Type B pancreatic cell (in vitro differentiated cells): ENCODE measurements at places on chromosomes 12 and 14. TPM values are rescaled to one million over a fixed set of nuclear protein-coding genes. Genes with fewer than 3 reads are reported as not detected.

The MIP gene
- total RNA-seq, result not detected in 2 replicates

GRCh38 chr14:71264260-71264659 is 357.0 kb downstream of the PCNX1 start:
- DNase-seq, result no peak

DNA sequence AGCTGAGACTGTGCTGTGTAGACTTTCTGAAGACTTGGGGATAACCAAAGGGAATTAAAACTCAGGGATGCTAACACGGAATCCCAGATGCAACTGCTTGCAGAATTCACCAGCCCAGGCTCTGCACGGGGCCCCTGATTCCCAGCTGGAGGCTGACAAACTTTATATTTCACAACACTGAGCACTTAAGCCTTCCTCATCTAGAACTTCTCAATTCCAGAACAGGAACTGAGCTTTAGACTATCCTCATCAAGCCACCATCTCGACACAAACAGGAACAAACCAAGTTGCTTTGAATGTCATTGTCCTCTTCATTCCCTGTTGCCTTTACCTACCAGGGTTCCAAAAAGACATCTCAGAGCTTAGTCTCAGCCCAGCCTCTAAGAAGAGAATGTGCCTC is 22.2 kb downstream of the CCDC63 start:
- no peak for DNase-seq

DNA sequence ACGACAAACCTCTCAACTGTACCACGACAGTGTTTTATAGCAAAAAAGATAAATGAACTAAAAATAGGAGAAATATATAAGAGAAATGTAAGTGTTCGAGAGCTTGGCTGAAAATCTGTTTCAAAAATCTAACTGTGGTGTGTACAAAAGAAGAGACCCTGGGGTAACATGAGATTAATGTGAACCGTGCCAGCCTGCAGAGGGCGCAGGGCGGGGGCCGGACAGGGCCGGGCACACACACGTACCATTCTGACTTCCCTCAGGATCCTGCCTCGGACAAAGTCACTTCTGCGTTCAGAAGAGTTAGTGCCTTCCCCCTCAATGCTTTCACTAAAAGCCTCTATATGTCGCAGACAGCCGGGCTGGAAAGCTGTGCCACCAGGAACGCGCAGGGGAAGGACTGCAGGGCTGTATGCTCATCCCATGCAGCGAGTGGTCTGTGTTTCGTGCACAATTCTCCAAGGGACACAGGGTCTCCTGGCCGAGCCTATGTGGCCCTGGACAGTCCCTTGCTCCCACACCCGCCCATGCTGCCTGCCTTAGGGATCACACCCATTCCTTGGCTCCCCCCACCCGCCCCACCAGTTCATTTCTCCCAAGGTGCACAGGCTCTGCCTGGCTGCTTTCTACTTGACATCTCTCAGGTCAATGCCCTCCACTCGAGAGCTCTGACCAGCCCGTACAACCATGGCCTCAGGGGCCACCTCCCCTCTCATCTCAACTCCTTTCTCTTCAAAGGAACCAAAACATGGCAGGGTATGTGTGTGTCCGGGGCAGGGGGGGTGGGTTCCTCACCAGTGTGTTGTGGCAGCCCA is 8.5 kb downstream of the CDCA4 start:
- DNase-seq, result no peak

- DNase-seq, result no peak
Observed at GRCh38 chr14:101905614-101906013, 58.8 kb upstream of the DYNC1H1 start.

The TDP1 gene
- total RNA-seq, result 30.1 and 38.4 TPM in 2 replicates
